ENCODE measurements at places on chromosomes 16 and 17. TPM values are rescaled to one million over a fixed set of nuclear protein-coding genes. Genes with fewer than 3 reads are reported as not detected.

SMCR8 gene
- 17.8 TPM for total RNA-seq

ATP1B2 gene
- total RNA-seq = not detected

CNTROB gene
- total RNA-seq = 23.7 TPM

ACD gene
- 15.3 TPM for total RNA-seq

SLC47A1 gene
- total RNA-seq = 11.6 TPM

AARSD1 gene
- 22.2 TPM for total RNA-seq

KRTAP4-9 gene
- not detected for total RNA-seq

HOXB4 gene
- total RNA-seq = 3.0 TPM

ZPBP2 gene
- total RNA-seq = not detected

ETV4 gene
- 8.6 TPM for total RNA-seq

All from pulmonary artery endothelial cell (primary cell).